OCI-M1 (cell line): ENCODE measurements at places on chromosomes 7 and 10.
A peak's percentile ranks its signal among the peaks of the same experiment; 100 is the strongest.

DNA sequence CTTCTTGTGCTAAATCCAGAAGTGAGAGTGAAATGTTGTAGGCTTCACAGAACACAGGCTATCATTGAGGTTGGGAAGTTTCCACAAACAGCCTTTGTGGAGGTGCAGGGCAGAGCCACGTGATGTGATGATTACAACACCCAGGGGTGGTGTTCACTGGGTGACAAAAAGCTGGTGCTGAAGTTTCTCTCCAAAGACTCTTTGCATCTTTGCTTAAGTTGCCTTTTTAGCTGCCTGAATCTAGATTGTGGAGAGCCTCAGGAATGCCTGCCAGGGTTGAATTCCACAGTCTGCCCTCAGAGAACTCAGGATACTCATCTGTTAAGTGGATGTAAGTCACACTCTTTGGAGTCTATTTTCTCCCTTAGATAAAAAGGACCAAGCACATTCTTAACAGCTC lies 56.3 kb downstream of the PLXNA4 start:
- DNase-seq: no peak

DNA sequence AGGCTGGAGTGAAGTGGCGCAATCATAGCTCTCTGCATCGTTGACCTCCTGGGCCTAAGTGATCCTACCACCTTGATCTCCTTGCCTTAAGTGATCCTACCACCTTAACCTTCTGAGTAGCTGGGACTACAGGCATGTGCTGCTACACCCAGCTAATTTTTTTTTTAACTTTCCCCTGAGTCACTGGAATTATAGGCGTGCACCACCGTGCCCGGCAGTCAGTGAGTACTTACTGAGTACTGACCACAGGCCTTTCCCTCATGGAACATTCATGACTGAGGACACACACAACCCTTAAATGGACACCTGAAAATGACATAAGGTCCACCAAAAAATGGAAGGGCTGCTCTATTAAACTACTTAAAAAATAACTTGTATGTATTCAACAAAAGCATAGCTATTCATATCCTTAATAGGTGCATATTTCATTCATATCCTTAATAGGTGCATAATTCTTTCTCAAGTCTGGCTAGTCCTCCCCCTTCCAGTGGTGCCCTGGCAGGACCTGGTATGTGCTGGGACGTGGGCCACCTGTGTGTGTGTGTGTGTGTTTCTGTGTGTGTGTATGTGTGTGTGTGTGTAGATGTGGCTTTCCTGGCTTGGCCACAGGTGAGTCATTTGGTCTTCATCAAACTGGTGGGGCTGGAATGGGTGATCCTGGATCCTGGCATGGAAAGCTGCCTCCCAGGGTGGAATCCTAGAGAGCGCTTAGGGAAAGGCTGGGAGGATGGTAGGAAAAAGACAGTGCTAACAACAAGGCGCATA lies 3.5 kb downstream of the FAM180A start:
- no peak for DNase-seq

DNA sequence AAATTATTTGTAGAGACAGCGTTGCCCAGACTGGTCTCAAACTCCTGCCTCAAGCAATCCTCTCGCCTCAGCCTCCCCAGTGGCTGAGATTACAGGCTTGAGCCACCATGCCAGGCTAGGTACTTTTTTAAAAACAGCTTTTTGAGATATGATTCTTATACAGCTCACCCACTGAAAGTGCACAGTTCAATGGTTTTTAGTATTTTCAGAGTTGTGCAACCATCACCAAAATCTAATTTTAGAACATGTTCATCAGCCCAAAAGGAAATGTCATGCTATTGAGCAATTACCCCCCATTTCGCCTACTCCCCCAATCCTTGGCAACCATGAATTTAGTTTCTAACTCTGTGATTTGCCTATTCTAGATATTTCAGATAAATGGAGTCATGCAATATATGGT lies 73.7 kb downstream of the EVX1 start:
- no peak for DNase-seq

DNA sequence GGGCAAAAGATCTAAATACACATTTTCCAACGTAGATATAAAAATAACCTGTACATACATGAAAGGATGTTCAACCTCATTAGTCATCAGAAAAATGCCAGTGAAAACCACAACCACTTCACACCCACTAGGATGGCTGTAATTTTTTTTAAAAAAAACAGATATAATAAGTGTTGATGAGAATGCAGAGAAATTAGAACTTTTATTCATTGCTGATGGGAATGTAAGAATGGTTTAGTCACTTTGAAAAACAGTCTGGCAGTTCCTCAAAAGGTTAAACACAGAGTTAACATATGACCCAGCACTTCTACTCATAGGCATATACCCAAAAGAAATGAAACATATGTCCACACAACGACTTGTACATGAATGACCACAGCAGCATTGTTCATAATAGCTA lies 32.3 kb upstream of the PRKCQ start:
- DNase-seq: no peak

DNA sequence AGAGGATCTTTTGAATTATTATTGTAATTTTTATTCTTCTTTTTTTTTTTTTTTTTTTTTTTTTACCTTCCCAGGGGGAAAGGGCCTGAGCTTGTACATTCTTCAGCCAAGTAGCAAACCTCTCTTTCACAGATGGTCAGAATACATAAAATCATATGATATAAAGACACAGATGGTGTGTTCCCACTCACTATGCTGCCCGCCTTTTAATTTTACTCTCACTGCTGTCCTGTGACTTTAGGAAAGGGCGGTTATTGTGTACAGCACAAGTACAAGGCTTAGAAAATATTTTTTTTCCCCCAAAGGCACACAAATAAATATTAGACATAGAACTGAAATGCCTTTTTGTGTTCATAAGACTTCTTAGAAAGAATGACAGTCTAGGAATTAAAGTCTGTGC lies 213.6 kb downstream of the RPS24 start:
- DNase-seq: no peak

- no peak for DNase-seq
Measured at GRCh38 chr7:138842111-138842510, 44.1 kb upstream of the ATP6V0A4 start.

DNA sequence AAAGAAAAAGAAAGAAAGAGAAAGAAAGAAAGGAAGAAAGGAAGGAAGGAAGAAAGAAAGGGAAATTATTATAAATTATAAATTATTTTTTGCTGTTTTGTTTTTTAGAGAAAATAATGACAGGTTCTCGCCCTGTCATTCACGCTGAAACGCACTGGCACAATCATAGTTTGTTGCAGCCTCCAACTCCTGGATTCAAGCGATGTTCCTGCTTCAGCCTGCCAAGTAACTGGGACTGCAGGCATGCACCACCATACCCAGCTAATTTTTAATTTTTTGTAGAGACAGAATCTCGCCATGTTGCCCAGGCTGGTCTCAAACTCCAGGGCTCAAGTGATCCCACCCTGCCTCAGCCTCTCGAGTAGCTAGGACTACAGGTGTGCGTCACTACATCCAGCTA lies 21.6 kb downstream of the MMD2 start:
- DNase-seq: no peak

DNA sequence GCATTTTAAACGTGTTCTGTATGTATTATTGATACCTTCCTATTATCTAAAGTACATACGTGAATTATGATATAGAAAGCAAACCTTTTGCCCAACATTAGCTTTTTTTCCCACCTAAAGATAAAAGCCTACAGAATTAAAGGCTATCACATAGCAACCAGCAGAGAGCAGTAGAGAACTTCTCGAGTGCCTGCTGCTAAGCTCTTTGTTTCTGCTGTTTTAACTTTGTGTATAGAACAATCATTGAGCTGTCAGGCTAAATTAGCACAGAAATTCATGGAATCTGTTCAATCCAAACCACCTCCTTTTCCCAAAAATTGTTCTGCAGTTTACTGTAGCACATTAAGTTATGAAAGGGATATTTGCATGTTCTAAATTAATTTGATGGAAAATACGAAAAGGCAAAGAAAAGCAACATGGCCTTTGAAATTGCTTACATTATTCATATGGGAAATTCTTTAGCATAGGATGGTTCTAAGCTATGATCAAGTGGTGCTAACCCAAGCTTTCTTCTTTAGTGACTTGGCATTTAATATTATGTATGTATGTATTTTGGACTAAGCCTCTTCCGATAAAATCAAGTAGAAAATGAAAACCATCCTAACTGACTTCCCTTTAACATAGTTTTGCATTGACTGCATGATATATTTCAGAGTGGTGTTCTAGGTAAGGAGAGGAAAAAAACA lies 1288.5 kb downstream of the GATA3 start:
- DNase-seq: peak; percentile 72

DNA sequence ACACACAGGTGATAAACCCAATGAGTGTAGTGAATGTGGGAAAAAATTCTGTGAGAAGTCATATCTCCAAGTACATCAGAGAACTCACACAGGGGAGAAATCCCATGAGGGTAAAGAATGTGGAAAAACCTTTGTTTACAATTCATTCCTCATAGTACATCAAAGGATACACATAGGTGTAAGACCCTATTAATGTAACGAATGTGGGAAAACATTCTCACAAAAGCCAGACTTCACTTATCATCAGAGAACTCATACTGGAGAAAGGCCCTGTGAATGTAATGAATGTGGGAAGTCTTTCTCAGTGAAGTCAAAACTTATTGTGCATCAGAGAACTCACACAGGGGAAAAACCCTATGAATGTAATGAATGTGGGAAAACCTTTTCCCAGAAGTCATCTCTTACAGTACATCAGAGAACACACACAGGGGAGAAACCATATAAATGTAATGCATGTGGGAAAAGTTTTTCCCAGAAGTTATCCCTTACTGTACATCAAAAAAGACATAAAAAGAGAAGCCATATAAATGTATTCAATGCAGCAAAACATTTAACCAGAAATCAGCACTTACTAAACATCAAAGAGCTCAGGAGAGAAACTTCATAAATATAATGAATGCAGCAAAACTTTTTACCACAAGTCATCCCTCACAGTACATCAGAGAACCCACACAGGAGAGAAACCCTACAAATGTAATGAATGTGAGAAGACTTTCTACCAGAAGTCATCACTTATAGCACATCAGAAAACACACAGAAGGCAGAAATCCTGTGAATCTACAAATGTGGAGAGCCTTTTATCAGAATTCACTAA lies 49.8 kb downstream of the ZNF239 start:
- peak; percentile 48 for DNase-seq

GRCh38 chr10:101772895-101773761 lies 2.8 kb downstream of the FGF8 start:
- no peak for DNase-seq

GRCh38 chr7:83672157-83672556 lies 23.2 kb upstream of the SEMA3E start:
- DNase-seq: no peak

DNA sequence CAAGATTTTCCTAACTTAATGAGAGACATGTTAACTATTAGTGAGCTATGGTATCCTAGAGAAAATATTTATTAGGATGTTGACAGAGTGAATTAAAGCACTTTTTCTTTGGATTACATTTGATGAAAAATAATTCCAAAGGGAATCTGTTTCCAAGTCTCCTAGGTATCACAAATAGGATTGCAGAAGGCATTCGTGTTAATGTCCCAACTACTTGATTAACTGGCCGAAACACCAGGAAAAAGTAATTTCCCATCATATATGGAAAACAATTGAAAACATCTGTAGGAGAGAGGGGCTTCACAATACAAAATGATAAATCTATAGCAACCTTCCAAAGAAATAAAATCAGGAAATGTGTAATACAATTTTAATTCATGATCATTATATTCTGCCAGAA lies 406.7 kb downstream of the PARD3 start:
- no peak for DNase-seq

GRCh38 chr10:71748671-71749191 lies 24.6 kb downstream of the VSIR start:
- peak; percentile 96 for DNase-seq
